Dermis microvascular lymphatic vessel endothelial cell (primary cell): ENCODE measurements at places on chromosomes 2 and 18. TPM values are rescaled to one million over a fixed set of nuclear protein-coding genes. Genes with fewer than 3 reads are reported as not detected.

The MDH1B gene
- total RNA-seq = 0.13 TPM in 2 replicates

The OSBPL6 gene
- 3.9 and 8.7 TPM in 2 replicates for total RNA-seq

The ECEL1 gene
- total RNA-seq = under 0.01 TPM in 1 of 2 replicates, not detected in the other

The SPATA3 gene
- not detected in 2 replicates for total RNA-seq

The IL1R2 gene
- total RNA-seq = 0.76 TPM in 1 of 2 replicates, not detected in the other

The PPM1G gene
- 88.5 and 101 TPM in 2 replicates for total RNA-seq

The SGPP2 gene
- total RNA-seq = not detected in 2 replicates

The ARHGAP25 gene
- total RNA-seq = 10.5 and 11.9 TPM in 2 replicates

DNA sequence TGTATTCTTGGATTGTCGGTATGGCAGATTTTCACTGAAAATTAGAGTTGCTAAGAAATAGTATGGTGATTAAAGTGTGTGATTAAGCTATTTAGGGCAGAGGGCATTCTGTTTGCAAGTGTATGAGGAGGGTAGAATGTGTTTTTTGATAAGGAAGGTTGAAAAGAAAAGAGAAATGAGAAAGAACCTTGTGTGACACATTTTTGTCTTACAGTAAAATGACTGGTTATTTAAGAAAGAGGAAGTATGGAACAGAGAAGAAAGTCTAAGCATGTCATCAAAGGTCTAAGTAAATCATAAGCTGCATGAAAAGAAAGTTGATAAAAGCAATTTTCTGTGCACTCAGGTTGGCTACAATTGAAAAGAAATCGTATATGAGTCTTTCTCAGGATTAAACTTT is 5.2 kb upstream of the RSAD2 start:
- no peak for DNase-seq

GRCh38 chr2:178195390-178196166 is 1.3 kb downstream of the OSBPL6 start:
- no peak for DNase-seq

DNA sequence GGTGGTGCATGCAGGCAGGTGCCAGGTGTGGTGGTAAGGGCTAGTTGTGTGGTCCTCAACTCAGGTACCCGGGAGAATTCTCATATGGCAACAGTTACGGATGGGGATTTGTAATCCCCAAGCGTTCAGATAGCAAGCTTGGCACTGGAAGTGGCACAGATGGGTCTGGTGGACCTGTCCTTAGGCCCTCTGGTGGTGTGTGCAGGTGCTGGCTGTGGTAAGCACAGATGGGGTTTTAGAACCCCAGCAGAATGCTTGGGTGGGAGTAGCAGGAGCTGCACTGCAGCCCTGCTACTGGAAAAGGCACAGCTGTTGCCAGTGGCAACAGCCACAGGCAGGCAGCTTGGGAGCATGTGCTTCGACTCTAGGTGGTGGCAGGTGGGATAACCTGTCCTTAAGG is 948.2 kb upstream of the FAM98A start:
- DNase-seq = no peak

DNA sequence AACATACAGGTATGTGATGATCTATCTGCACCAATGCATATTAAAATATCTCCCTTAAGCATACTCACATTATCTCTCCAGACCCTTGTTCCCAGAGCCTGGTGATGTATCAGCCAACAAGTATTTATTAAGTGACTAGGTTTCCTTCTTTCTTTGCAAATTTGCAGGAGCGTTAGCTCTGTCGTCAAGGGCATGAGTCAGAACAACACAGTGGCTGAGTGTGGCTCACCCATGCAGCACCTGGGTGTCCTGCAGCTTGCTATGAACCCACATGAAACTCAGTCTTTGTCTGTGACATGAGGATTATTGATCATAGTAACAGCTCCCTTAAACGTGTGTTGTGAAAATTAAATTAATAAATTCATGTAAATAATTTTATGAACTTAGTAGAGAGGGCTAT is 96.6 kb downstream of the PIEZO2 start:
- peak; percentile 55 for DNase-seq

DNA sequence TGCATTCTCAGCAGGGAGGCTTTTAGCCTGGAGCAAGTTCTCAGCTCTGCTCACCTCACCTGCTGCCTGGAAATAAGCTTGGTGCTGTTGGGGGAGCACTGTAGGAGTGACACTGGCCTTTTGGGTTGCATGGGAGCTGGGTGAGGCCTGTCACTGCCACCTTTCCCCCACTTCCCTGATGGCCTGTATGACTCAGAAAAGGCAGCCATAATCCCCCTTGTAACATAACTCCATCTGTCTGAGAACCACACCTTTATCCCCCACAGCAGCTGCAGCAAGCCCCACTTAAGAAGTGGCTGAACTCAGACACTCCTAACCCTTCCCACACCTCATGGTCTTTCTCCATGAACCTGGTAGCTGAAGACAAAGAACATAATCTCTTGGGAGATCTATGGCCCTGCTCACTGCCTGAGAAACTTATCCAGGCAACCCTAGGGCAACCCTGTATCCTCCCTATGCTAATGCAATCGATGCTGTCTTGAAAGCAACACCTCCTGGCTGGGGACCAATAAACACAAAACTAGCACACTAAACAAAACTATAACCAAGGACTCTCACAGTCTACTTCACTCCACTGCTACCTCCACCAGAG is 258.9 kb upstream of the OSR1 start:
- DNase-seq = no peak

DNA sequence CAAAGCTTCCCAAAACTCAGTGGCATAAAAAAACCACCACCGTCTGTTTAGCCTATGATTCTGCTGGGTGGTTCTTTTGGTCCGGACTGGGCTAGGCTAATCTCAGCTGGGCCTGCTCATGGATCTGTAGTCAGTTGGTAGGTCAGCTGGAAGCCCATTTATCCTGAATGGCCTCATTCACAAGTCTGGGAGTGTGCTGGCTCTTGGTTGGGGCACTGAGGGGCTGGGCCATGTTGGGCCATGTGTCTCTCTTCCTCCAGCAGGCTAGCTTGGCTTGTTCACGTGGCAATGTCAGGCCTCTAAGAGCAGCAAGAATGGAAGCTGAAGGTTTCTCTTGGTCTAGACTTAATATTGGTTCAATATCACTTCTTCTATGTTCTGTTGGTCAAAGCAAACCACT is 95.7 kb upstream of the HS6ST1 start:
- no peak for DNase-seq

- no peak for DNase-seq
Measured at GRCh38 chr2:226489775-226490541, 309.7 kb downstream of the IRS1 start.

DNA sequence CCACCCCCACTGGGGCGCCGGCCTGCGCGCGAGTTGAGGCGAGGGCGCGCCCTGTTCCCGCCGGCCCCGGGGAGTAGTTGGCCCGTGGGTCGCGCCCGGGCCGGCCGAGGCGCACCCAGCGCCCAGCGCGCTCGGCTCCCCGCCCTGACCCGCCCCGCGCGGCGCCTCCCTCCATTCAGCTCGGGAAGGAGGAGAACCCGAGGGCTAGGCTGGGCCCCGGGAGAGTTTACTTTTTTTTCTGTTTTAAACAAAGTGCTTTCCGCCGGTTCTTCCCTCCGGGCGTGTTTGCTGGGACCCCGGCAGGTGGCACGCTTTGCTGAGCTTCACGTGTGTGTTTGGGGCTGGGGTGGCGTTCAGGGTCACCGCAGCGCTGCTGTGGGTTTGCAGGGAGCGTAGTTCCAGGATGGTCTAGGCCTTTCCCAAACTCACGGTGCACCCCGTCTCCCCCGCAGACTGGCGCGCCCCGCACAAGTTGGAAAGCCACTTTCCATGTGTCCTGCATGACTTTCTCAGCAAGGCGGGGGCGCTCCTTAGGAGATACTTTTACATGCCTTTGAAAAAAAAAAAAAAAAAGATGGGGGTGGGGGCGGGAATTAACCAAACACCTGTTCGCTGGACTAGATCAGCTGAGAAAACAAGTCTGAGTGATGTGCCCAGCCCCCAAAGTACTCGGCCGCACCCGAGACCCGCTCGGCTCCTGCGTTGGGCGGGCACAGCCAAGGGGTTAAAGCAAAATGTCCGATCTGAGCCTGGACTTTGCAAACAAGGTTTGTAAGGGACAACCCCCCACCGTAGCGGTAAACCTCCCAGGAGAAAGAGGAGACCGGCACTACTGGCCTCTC is 825 bp downstream of the ITGA6 start:
- DNase-seq = no peak

- DNase-seq = no peak
Measured at GRCh38 chr2:2849464-2850217, 518.6 kb upstream of the MYT1L start.

GRCh38 chr18:49345931-49346696 is 114.3 kb downstream of the DYM start:
- no peak for DNase-seq
